Cortex of kidney (tissue), 1 donor: ENCODE measurements at places on chromosomes 5 and 9.

- no peak for DNase-seq
Observed at GRCh38 chr5:133287500-133287899, 235.7 kb downstream of the HSPA4 start.

GRCh38 chr5:89457411-89458331 lies 574.7 kb upstream of the MEF2C start:
- DNase-seq: no peak

DNA sequence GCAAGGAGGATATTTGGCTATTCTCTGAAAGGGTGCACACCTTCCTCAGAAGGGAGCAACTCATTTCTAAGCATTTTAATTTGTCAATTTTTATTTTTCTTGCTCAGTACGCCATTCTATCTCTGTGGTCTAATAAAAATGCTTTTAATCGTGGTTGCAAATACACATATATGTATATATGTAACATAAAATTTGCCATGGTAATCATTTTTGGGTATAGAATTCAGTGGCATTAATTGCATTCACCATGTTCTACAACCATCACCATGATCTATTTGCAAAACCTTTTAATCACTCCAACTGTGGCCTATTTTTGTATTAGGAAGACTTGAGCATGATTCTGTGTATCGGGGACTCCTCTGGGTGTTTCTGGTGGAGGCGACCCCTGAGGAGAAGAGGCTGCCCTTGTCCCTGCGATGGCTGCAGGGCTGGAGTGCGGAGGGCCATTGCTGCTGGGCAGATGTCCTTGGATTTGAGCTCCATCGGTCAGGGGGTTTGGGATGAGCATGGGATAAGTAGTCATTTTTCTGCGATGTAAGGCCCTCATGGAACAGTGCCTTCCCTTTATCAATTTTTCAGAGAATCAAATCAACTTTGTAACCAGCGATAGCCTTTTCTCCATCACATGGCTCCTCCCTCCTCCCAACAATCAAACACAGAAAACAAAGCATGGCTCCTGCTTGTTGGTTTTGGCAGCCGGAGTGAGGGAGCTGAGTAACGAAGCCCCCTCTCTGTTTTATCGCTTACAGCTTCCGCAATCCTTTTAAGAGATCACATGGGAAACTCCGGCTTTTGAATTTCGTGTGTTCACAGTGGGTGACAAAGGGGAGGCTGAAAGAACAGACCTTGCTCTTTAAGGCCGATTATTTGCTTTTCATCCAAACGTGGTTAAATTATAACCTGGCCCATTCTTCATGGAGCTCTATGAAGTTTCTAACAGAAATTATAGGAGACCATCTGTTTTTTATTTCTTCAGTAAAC lies 187.3 kb downstream of the TENT4A start:
- no peak for DNase-seq

GRCh38 chr9:119924736-119925135 lies 555.5 kb upstream of the BRINP1 start:
- no peak for DNase-seq

DNA sequence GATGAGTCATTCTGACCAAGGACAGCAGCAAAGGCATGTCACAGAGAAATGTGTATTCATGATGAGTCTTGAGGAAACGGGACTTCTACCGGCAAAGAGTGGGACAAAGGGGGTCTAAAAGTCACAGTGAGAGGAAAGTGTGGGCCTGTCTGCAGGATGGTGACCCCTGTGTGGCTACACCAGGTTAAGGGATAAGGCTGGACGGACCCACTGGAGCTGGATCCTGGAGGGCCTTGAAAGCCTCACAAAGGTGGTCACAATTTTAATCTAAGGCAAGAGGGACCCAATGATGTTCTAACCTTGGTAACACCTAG lies 176.5 kb downstream of the CDK5RAP2 start:
- DNase-seq: no peak
